ENCODE measurements at places on chromosomes 3 and 15.
A peak's percentile ranks its signal among the peaks of the same experiment; 100 is the strongest.

DNA sequence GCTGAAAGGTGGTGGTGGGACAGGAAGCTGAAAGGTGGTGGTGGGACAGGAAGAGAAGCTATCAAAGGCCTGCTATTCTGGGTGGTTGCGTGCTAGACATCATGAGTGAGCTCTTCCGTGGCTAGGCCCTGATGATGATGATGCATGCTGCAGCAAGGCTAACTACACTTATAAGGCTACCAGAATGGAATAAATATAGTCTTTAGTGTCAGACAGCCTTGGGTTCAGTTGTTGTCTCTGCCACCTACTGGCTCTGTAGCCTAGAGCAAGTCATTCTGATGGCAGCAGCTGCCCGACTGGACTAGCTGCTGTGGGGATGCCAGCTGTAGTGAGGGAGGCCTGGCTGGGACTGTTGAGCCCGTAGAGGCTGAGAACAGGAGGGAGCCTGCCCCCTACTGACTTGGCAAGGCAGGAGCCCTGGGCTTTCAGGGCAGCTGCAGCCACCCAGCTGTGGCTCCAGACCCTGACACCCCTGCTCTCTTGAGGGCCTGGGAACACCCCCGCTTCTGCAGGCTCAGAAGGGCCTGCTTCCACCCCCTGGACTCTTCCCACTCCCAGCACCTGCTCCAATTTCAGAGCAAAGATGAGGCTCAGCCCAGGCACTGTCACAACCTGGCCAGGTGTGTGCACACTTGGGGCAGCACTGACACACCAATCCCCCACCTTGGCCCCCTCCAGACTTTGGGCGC, 21.4 kb upstream of the ZBED2 start:
- no peak for DNase-seq

- no peak for DNase-seq
Observed at GRCh38 chr3:73768524-73769308, 144.0 kb upstream of the PDZRN3 start.

- no peak for DNase-seq
Observed at GRCh38 chr3:72242326-72242725, 457.4 kb upstream of the PROK2 start.

- DNase-seq, result no peak
Observed at GRCh38 chr3:184209146-184209923, 20.1 kb upstream of the VWA5B2 start.

- no peak for DNase-seq
Observed at GRCh38 chr3:64382153-64382552, 156.9 kb upstream of the PRICKLE2 start.

- no peak for DNase-seq
Observed at GRCh38 chr3:142127941-142128658, 21.2 kb downstream of the TFDP2 start.

DNA sequence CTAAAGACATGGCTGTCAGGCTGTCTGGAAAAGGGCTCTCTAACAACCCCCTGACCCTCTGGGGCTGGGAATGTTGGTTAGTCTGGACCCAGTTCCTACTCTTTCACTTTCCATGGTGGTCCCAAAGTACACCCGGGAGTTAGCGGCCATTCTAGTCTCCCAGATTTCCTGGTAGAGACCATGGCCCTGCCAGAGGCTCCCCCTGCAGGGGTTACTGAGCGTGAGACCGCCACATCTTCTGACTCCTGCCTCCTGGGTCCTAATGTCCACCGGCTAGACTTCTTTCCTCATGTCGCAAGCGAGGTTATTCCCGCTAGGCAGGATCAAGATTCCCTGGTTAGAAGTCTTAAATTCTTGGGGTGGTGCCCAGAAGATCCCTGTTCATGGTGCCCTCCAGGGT, 540.0 kb upstream of the ROBO1 start:
- no peak for DNase-seq

DNA sequence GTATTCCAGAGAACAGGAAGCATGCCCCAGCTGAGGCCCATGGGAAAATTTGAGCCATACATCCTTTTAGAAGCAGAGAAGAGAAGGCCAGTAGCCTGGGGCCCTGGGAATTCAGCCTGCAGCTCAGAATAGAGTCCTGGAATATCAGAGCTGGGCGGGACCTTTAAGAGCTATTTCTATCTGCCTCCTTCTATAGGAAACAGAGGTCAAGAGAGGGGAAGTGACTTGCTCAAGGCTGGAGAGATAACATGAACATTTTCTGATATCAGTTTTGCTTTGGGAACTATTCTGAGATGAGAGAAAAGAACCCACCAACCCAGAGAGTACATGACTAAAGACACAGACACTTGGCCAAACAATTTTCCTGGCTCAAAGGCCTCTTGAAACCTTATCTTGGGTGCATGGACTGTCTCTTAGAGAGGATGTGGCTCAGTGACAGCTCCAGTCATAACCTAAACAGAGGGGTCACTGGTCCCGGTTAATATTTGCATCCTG, 26.0 kb downstream of the MASP1 start:
- DNase-seq, result peak; percentile 14

DNA sequence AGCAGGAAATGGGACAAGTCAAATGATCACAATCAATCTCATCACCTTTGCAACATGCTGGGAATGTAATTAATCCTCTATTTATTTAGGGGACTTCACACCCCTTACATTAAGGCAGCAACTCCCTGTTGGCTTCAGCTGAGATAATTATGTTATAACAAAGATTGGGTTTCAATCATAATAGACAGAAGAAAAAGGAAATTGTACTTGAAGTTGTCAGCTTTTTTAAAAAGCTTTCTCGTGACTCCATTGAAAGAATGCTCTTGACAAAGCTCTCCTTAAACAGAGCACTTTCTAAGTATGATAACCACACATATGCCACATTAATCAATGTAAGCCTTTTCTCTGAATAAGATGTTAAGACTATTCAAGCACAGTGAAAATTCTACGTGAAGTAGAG, 65.7 kb downstream of the SHQ1 start:
- no peak for DNase-seq

- DNase-seq, result no peak
Observed at GRCh38 chr15:64246364-64247189, 83.8 kb upstream of the PPIB start.

DNA sequence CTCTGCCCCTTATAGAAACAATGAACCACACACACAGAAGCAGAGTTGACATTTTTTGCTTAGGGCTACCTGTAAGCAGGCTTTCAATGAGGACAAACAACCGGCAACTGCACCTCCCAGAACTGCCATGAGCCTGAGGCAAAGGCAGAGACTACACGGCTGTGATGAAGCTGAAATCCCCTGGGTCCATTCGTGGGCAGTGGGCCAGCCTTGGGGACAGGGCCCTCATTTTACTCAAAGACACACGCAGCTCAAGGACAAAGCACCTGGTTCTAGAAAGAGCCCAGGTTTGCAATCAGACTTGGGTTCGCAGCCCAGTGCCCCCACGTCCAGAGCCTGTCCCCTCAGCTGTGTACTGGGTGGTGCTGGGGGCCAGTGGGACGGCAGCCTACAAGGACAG, 17.9 kb downstream of the FAM174B start:
- DNase-seq, result no peak

DNA sequence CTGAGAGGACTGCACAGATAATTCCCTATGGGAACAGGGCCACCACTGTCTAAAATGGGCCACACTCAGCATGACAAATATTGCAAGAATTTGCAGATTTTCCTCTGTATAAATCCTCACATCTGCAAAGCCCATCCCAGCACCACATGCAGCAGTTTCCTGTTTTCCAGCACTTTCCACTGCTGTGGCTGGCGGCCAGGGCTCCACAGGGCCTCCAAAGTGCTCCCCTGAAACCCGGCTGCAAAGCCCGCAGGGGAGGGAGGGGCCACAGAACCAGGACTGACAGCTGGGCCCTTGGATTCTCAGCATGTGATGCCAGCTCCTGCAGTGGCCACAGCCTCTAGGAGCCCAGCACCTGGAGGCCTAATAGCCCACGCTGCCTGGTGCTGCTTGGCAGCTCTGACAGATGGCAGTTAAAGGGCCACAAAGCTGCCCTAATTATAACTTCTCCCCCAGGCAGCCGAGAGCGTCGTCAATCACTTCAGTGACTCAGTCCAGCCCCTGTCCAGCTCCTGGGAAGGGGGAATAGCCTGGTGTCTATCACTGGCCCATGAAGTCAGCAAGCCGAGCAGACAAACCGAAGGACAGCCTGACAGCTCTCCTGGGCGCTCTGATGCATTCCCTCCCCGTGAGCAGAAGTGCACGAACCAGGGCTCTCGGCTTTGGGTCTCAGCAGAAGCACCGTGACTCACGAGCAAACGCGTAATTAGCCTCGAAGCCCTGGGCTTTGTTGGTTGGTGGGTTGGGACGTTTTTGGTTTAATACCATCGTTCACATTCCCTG, 4.7 kb downstream of the LRRC15 start:
- DNase-seq, result no peak

GRCh38 chr15:65195548-65195923, 10.4 kb upstream of the CLPX start:
- DNase-seq, result no peak
